ENCODE measurements at places on chromosomes 4 and X.
A peak's percentile ranks its signal among the peaks of the same experiment; 100 is the strongest.

GRCh38 chr4:159374749-159375530 is 272.1 kb downstream of the RAPGEF2 start:
- DNase-seq = no peak

DNA sequence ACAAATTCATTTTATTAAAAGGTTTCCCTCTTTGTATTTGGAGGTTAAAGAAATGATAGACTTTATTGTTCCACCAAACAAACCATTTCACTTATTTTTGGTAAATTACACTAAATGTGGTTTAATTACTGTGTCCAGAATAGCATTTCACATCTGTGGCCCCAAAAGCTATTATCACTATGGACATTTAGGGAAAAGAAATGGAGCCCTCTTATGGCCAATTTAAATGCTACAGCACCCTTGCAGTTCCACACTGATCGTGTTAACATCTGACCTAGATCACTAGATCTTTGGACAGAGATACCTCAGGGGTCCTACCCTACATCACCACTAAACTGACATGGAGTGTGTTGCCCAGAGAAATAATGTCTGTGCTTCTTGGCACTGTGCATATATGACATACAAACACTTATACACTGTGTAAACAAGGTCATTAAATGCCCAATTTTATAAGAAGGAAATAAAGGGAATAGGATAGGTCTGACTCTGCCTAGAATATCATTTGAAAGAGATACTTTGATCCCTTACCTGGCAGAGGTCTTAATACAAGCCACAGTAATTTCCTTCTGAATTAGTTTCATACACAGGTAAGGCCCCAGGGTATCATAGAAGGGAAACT is 163.9 kb downstream of the KDR start:
- DNase-seq = no peak

GRCh38 chrX:133869270-133869669 is 116.1 kb downstream of the GPC3 start:
- no peak for DNase-seq

DNA sequence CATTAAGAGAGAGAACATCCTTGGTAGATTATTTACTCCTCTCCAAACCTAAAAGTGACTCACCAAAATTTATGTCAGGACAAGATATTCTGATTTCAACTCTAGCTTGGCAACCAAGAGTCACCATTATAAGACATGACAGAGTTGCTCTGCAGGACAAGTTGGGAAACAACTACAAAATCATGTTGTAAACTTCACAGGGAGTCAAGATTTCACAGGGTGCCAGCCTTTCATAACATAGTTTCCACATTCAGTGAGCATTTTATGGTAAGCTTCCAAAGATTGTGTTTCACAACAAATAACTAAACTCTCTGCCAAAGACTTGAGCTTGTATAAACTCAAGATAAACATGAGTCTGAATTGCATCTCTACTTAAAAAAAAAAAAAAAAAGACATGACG is 121.0 kb upstream of the DIAPH2 start:
- DNase-seq = no peak

- DNase-seq = no peak
Observed at GRCh38 chr4:145153181-145153903, 27.0 kb downstream of the OTUD4 start.

- DNase-seq = peak; percentile 15
Observed at GRCh38 chr4:112604589-112604988, 32.1 kb downstream of the ZGRF1 start.

GRCh38 chr4:182938205-182938645 is 21.0 kb upstream of the DCTD start:
- DNase-seq = peak; percentile 55

GRCh38 chrX:46573892-46574773 is 568 bp downstream of the CHST7 start:
- peak; percentile 74 for DNase-seq

- no peak for DNase-seq
Observed at GRCh38 chrX:128458888-128459287, 406.7 kb upstream of the ACTRT1 start.

DNA sequence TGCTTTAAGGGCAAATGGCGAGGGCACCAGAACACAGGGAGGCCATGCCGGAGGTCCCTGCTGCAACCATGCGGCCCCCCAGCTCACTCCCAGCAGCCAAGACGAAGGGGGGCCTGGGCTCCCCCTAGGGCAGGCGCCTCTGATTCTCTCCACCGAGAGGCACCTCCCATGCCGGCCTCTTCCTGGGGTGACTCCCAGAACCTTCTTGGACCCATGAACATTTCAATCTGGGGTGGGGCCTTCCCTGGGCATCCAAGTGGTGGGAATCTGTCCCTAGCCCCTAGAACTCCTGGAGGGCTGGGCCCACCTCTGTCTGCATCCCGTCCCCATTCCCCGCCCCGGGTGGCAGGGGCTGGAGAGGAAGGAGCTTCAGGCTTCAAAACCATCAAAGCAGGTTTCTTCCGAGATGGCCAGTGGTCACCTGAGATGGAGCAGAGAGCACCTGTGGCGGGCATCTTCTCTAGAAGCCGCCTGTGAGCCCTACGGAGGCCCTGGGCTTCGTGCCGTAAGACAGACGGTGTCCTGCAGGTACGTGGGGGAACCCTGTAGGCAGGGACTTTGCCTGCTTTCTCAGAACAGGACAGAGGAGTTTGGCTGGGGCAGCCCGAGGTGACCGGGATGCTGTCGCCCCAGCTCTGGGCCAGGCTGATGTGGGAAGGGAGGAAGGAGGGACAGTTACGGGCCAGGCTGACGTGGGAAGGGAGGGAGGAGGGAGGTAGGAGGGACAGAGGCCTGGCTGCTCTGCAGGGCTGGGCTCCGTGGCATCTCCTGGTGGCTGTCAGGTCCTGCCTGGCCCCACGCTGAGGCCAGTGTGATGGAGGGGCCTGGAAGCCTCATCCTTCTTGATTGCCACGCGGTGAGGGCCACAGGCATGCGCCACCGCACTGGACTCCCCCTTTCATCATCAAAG is 6.8 kb upstream of the SLC25A6 start:
- no peak for DNase-seq

DNA sequence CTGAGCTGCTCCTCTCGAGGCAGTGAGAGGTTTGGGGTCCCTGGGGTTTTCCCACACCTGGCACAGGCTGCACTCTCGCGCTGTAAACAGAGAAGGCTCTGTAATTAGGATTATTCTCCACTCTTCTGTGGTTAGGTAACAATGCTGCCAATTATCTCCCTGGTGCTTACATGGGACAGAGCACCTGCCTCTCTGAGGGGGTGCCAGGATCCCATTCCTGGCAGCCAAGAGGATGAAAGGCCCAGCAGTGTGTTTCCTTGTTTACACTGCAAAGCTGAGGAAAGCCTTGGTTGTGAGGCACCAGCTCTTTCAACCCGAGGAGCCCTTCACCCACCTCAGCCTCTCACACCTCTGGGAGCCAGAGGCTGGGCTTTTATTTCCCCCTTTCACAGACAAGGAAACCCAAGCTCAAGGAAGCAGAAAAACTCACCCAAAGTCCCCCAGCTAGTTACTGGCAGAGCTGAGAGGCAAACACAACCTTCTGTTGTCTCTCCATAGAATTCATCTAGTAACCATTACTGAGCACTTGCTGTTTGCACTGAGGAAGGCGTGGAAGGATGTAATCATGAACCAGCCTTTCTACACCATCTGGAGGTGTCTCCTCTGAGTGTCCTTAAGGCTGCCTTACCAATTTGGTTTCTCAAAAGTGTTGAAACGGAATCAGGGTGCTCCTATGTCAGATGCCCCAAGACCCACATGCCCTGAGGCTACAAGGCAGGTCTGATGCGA is 39.7 kb upstream of the PROM1 start:
- peak; percentile 100 for DNase-seq

DNA sequence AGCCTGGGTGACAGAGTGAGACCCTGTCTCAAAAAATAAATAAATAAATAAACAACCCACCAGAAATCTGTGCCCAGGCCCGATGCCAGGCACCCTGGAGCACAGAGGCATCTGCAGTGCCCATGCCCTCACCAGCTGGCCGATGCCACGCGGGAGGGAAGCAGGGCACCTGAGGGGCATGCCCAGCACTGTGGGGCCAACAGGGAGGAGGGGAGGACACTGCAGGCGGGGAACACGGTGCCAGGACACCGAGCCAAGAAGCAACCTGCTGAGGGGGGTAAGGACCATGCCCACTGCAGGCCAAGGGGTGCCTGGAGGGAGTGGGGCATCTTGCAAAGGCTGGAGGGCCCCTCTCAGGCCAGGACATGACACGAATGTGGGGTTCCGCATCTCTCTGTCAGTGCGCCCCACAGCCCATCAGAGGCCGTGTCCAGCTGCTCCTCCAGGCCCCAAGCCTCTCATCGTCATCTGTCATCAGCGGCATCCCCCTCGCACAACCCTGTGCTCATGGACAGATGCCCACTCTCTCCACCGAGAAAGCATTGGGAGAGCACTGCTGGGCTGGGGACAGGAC is 13.3 kb upstream of the DUSP9 start:
- no peak for DNase-seq

- DNase-seq = no peak
Observed at GRCh38 chrX:13430136-13430827, 110.4 kb upstream of the ATXN3L start.

DNA sequence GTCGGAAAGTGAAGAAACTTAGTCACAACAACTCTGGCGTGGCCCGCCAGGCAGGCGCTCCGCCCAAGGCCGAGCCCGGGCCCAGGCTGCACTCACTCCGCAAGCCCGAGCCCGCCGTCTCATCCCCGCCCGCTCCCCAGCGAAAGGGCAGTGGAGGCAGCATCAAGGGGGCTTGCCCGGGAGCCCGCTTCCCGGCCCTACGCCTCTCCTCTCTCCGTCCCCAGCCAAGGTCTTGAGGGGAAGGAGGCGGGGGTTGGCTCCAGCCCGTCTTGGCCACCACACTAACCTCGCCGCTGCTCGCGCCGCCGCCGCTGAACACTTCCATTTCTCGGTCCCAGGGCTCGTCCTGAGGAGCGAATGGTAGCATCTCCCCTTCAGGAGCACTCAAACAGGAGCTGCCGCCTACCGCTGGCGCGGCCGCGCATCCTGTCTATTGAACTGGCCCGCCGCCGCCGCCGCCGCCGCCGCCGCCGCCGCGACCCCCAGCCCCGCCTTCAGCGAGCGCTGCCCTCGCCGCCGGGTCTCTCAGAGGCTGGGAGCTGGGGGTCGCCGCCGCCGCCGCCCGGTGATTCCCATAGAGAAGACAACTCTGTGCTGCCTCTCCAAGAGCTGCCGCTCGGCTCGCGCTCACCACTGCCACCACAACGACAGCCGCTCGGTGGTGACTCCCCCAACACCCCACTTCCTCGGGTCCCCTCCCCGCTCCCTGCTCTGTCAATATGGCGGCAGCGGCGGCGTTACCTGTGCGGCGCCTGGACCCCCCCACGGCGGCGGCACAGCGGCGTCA is at the start of gene RPS6KA6:
Gene RPS6KA6 (minus strand): TSS at position 667 of the 787 bp plus-strand sequence. CDS start 300 bp downstream, at position 367.
- DNase-seq = peak; percentile 51

DNA sequence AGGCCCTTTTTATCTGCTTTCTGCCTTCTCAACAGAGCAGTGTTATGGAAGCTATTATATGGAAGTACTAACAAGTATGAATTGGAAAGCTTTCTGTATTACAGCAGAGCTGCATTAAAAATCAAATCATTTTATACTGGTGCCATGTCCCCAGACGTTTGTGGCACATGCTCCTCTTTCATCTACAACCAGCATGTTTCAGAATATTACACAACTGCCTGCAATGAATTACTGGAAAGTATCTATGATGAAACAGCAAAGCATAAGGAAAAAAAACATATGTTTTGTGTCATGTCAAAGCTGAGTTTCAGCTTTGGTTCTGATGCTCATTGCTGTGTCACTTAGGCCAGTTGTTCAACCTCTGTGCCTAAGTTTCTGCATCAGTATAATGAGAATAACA is 576.8 kb downstream of the GBA3 start:
- no peak for DNase-seq

DNA sequence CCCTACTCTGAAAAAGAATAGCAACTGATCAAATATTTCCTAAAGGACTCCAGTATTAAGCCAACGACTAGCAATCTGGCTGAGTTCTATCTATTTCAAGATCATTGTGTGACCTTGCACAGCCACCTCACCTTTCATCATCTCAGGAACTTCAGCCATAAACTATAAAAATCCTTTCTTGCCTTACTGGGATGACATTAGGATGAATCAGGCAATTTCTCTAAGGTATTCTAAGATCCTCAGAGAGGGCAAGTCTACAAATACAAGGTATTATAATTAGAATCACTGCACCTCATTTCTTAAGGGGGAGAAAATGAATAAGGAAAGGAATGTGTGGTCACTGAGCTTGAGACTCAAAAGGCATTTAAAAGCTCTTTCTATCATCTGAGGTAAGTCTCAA is 152.6 kb downstream of the GRIA3 start:
- DNase-seq = no peak

DNA sequence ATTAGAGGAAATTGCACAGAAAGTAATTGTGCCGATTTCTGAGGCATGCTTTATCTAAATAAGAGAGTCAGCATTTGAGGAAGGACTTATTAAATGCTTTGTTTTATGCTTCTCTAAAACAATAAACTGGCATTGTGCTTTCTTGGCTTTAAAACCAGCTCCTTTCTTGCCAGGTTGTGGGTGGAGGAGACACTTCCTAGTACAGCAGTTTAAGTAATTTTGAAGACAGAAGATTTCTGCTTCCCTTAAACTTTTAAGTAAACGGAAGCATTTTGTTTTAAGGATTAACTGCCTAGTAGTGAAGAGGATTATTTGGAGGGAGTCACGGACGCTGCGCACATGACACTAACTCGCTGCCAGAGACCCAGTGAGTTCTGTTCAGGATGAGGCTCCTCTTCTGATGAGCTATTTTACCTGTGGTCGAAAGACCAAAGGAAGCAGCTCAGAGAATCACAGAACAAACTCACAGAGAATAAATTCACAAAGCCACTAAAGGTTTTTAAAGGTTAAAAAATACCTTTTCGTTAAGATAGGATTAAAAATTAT is 169.5 kb downstream of the TLL1 start:
- DNase-seq = no peak

GRCh38 chr4:121484633-121485032 is 103.8 kb upstream of the QRFPR start:
- DNase-seq = peak; percentile 32

DNA sequence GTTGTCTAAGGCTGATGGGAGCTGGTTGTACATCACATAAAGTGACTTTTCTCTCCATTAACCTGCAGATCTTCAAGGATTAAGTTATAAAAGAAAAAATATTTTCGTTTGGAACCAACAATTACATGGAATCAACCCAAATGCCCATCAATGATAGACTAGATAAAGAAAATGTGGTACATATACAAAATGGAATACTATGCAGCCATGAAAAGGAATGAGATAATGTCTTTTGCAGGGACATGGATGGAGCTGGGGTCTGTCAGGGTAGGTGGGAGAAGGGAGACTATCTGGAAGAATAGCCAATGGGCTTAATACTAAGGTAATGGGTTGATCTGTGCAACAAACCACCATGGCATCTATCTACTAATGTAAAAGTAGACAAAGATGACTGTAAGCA is 313.2 kb downstream of the FSTL5 start:
- no peak for DNase-seq

- no peak for DNase-seq
Observed at GRCh38 chrX:101230636-101231035, 11.1 kb downstream of the DRP2 start.

GRCh38 chr4:153771046-153771445 is 11.2 kb upstream of the RNF175 start:
- DNase-seq = no peak

DNA sequence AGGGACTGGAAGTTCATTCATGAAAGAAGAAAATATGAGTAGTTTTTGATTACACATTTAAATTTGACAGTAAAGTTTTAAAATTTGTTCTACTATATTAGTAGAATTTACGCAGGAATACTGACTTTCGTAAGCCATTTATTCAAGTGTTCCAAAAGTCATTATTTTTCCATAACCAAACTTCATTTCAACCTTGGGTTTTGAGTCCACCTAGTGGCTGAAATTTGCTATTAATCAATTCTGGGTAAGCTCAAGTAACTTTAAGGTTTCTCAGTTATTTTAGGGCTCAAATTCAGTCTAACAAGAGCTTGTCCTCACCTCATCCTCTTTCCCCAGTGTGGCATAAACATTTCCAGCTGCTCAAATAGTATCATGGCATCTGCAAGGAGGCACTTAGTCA is 175.4 kb downstream of the SH3BGRL start:
- no peak for DNase-seq

Measured in NCI-H146 (cell line).